Large intestine (tissue), 12 donors: ENCODE measurements at places on chromosomes 5 and 9.

- no peak for DNase-seq
Observed at GRCh38 chr9:98632839-98633238, 75.9 kb downstream of the GABBR2 start.

GRCh38 chr9:131349881-131350563 is 43.9 kb upstream of the PRRC2B start:
- peak; percentile 71 for DNase-seq

- DNase-seq = no peak
Observed at GRCh38 chr5:142210864-142211412, 102.4 kb downstream of the NDFIP1 start.

GRCh38 chr9:124321935-124322334 is 64.2 kb downstream of the NEK6 start:
- DNase-seq = no peak
